B cell (primary cell): ENCODE measurements at places on chromosomes 6 and 20.

DNA sequence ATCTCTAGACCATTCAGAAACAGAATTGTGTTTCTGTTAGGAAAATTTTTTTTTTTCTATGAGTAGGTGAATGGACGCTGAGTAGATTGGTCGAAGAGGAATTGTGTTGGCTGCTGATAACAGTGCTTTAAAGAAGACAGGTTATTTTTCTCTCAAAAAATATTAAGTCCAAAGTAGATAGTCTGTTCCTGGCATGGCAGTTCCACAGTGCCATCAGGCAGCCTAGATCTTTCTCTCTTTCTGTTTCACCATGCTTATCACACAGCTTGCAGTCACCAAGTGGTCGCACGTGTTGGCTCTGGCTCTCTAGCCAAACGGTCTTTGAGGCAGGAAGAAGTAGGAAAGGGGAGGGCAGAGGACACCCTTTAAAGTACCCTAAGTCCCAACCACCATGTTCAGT lies 22.4 kb upstream of the SERINC3 start:
- no peak for DNase-seq

DNA sequence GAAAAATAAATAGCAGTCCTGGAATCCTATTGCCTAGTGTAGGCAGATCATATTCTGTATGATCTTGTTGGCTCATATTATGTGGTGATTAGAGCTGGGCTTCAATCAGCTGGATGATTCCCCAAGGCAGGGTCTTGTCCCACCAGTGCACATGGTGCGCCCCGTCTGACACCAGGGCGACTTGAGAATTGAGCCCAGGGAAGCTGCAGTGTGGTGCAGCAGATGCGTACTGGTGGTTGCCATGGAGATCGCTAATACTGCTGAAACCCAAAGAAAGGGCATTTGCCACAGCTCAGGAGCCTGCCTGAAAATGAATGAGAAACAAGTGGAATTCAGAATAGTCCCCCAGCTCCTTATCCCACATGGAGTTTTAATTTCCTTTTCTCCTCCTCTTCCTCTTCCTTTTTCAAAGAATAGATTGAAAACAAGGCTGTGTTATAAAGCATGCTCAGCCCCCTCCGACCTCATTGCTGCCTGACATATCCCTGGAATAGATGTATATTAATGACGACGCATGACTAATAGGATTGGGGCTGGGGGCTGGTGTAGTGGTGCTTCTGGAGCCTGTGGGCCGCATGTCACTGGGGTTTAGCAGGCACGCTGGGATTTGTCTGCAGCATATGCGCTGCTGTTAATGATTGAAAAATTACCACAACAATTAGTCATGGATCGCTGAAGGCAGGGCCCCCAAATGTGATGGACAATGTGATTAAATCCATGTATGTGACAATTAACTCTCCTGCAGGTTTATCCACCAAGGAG lies 210.5 kb downstream of the FARS2 start:
- DNase-seq: no peak

DNA sequence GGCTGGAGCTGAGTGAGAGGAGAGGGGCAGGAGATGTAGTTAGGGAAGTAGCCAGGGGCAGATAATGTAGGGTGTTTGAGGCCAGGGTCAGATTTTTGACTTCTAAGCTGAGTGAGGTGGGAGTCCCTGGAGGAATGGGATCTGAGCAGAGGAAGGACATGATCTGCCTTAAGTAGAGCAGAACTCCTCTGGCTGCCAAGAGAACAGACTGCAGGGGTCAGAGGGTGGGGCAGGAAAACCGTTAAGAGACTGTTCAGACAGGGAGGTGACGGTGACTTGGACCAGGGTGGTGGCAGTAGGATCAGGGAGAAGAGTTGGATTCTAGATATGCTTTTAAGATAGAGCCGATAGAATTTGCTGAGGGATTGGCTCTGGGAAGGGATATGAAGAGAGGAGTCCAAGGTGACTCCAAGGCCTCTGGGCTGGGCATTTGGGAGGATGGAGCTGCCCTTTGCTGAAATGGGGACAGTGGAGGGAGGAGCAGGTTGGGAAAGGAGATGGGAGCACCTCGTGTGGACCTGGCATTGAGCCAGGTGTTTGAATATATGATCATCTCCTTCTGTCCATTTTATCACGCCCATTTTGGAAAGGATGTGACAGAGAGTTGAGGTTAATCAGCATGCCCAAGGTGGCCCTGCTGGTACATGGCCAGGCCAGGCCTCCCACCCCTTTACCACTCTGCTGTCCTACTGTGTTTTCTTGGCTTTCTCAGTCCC lies 18.8 kb downstream of the EYA2 start:
- DNase-seq: no peak

DNA sequence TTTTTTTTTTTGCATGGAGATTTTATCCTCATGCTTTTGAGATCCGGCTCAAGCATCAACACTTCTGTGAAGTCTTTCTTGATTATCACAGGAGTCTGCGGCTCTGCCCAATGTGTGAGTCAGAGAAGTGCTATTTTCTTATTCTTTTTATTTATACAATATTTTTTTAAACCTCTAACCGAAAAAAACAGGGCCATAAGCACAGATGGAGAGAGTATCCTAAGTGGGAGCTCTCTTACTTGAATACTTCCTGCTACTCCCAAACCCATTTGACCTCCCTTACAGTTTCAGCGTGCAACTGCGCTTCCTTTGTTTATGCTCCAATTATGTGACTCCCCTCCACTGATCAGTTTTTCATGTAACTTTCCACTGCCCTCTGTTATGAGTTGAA lies 8.7 kb upstream of the ATXN1 start:
- DNase-seq: no peak

DNA sequence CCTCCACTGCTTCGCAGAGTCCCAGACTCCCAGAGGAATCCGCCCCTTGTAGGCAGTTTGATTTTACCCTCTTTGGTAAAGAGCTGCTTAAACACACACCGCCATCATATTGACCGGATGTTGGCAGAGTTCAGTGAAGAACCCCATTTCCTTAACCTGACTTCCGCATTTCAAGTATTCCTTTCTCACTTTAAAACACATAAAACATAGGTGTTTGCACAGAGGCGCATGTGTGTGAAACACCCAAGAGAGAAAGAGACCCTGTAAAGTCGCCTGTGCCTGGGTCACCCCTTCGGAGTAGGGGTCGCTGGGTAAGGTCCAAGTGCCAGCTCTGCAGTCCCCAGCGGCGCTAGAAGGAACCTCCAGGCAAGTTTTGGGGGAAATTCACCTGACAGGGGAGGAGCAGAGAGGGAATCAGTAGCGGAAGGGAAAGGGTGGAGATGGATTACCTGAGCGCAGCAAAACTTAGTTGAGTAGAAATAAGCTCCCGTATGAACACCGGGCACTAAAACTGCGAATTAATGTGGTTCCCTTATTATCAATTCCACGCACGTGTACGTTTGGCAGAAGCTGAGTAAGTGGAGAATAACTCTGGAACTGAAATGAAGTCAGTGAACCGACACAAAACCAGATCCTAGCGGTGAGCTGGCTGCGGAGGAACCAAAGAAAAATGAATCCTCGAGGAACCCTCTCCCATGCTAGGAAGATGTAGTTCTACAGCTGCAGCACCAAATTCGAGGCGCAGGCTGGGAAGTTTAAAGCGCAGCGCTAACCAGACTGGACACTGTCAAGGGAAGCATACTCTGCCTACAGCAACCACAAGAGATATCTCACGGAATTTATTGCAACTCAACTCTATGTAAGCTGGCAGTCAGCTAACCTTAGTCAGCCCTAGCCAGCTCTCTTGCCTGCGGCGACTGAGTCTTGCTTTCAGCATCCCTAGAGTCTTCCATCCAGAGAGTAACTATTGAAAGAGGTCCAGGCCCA lies 3.5 kb upstream of the HTR1B start:
- DNase-seq: peak; percentile 37

DNA sequence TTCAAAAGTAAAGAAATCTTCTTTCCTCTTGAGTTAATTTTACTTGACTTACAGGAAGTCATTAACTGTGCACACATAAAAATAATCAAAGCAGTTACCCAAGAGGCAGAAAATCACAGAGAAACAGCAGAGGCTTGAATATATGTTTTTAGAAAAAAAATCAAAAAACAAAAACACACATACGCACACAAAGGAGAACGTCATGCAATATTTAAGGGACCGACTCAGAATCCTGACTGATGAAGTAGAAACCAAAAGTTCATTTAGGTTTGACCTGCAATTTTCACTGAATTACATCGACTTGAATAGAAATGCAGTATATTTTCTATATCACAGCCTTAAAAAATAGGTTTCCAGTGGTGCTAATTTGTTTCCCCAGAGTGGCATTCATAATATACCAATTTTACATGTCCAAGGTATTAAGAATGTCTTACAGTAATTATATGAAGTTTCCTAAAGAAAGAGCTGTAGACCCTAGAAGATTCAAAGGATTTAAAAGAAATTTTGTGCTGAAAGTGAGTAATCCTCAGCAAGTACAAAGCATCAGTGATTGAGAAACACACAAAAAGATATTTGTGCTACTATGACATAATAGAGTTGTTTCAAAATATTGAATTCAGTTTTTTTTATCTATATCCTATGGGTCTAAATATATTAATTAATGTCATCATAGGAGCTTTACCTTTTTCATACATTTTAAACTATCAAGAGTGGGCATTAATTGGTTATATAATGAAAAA lies 358.5 kb upstream of the RUNX2 start:
- DNase-seq: no peak

- DNase-seq: no peak
These were observed 34.3 kb downstream of the C6orf89 start for GRCh38 chr6:36920049-36920448.

- no peak for DNase-seq
These were observed 80.8 kb downstream of the SCML4 start for GRCh38 chr6:107743311-107743710.

DNA sequence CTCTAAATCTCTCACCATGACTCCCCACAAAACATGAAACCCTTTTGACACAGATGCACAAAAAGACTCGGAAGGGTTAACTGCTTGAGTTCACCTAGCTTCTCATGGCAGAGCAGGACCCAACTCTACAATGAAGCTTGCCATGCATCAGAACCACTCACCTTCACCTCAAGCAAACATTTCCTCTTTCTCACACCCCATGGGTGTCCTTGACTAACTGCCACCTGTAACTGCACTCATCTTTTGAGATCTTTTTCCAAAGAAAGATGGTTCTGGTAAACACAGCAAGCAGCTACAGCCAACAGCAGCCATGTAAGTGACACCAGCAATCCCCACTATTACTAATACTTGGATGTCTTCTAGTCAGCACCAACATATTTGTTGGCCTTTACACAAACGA lies 76.5 kb downstream of the EFHC1 start:
- DNase-seq: peak; percentile 56

GRCh38 chr20:11324990-11325389 lies 592.7 kb upstream of the BTBD3 start:
- no peak for DNase-seq

DNA sequence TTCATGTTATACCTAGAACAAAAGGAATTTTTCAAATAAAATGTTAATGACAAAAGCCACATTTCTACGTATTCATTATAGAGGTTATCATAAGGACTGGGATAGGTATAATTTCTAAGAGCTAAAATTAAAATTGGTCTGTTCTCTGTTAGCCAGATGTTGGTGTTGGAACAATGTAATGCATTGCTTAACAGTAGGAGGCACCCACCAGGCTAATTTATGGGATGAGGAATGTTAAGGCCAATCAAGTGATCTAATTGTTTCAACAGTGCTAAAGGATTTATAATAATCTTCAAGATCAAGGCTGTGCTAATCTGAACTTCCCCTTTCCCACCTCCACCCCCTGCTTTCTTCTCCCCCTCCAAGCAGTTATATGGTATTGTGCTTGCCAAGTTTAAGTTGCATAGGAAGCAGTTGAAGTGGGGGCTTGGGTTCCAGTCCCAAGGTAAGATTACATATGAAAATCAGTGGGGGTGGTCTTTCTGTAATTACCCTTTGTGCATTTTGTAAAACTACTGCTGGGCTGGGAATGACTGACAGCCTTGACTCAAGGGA lies 89.2 kb upstream of the BACH2 start:
- peak; percentile 54 for DNase-seq

GRCh38 chr6:64347411-64347810 lies 711.8 kb downstream of the PHF3 start:
- no peak for DNase-seq

DNA sequence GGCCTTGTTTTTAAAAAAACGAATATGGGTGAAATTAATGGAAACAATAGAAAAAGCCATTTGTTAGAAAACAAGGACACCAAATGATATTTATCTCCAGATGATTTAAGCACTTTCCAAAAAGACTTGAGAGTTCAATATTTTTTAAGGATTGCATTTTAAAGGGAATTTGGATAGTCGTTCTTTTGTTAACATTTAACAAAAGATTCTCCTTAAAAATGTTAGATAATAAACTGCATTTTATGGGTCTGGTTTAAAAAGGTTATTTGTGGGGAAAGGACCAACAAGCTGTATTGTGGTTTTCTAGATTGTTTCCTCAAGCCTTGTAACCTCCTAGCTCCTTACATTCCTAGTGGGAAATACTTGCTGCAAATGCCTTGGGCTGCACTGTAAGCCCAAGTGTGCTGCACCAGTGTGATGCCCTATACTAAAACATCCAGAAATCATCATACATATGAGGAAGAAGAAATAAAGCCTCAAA lies 1.5 kb upstream of the PHIP start:
- no peak for DNase-seq

DNA sequence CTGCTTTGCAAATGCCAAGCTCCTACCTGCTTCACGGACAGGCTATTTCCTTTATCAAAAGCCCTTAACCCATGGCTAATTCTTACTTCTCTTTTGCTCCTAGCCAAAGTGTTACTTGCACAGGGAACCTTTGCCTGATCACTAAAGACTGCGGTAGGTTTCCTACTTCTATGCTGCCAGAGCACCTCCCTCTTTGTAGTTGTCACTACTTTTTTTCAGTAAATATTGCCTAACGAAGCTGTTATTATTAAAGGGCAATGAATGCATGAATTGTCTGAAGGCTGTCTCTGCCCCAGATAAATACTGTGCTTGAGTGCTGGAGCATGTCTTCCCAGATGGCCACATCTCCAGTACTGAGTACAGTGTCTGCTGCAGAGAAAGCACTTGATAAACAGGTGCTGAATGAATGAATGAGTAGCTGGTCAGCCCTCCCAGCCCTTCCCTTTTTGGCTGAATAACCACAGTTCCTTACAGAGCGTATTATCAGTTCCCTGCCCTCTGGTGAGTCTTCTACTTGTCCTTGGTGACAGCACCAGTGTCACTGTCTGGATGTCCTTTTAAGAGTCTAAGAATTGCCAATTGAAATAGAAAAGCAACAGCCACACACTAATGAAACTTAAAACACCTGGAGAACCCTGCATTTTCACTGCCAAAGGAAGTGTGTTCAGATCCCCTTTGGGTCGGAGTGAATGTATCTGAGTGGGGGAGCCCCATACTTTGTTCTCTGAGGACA lies 73.6 kb upstream of the TRAF3IP2 start:
- no peak for DNase-seq

- no peak for DNase-seq
These were observed 1.5 kb downstream of the RIOK1 start for GRCh38 chr6:7391151-7391550.

GRCh38 chr20:23368316-23369071 lies 6.5 kb downstream of the GZF1 start:
- no peak for DNase-seq

GRCh38 chr20:33650753-33651561 lies 11.2 kb upstream of the C20orf144 start:
- no peak for DNase-seq
